Large intestine (tissue), 12 donors: ENCODE measurements at places on chromosomes 7 and 10.

GRCh38 chr7:105656922-105657521, 75.7 kb upstream of the EFCAB10 start:
- DNase-seq: no peak

GRCh38 chr10:36688717-36689116, 436.7 kb upstream of the ANKRD30A start:
- DNase-seq: no peak

DNA sequence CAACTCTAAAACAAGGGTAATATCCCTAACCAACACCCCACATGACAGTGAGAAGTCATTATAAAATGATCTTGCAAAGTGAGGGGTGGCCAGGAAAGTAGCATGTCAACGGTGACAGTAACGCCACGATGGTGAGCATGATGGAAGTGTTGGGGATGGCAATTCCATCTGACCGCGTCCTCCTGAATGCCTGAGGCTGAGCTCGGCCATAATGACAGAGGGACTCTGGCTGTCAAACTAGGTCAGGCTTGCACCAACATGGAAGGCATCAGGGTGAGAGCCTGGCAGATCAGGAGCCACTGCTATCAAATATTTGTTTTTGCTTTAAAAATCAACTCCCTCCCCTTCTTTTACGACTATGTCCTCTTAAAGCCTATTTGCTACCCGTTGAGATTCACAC, 55.7 kb upstream of the EFCAB10 start:
- no peak for DNase-seq

DNA sequence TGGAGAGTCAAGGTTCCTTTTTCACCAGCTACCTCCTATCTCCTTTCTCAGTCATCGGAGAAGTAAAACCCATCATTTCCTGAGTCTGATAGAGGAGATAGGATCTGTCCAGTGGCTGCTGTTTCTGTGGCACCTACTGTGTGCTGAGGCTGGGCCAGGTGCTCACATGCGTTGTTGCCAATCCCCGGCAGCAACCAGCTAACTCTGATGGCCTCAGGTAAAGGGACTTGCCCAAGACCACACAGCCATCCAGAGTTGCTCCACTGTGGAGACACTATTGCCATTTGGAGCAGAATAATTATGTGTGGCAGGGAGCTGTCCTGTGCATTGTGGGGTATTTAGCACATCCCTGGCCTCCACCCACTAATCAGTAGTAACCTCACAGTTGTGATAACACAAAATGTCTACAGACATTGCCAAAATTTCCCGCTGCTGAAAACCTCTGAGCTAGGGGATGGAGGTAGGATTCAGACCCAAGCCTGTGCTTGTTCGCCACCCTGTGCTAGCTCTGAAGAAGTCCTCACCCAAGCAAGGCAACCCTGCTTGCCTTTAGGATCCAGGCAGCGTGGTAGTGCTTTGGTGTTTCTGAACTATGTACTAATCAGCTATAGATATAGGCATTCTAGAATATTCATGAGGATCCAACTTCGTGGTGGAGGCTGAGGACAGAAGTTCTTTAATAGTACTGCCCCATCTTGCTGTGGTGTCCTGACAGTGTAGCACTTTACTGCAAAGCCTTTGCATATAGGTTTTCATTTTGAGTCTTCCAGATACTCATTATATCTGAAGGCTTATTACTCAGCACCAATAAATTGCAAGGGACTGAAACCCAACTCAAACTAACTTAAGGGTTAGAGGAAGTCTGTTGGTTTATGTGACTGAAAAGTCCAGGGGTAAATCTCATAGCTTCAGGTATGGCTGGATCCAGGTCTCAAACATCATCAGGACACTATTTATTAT, 164.6 kb downstream of the GRK5 start:
- no peak for DNase-seq

- DNase-seq: no peak
These were observed 387 bp downstream of the EPHA1 start for GRCh38 chr7:143408252-143408685.

DNA sequence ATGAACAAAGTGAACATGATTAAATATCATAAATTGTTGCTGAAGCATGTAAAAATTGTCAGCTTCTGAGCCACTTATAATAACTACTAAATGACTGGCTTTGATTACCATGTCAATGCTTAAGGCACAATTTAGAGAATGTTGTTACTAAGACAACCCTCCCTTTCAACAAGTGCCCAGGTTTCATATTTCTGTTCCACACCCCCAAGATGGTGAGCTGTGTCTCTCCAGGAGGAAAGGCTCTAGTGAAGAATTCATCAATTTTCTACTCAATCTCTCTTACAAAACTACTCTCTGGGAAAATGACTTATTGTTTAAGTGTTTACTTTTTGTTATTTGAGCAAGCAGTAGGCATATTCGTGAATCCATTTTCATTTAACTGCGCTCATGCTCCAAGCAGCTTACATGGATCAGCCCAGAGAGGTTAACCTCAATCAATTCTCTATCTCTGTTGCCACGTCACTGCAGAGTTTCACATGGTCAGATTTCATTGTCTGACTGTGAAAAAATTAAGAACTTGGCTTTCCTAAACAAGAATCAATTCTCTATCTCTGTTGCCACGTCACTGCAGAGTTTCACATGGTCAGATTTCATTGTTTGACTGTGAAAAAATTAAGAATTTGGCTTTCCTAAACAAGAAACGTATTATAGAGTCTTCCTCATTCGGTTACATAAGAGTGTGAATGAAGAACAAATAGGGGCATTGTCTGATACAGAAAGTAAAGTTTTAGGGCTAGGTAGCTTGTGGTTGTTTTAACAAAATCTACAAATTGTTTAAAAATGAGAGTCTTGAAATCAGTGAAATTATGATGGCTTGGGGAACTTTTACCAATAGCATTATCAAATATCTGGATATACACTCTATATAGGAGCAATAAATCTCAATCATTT, 49.7 kb downstream of the CCDC71L start:
- DNase-seq: no peak

GRCh38 chr10:7161484-7162250, 249.2 kb downstream of the SFMBT2 start:
- no peak for DNase-seq

- DNase-seq: no peak
These were observed 110.2 kb downstream of the PTEN start for GRCh38 chr10:87973635-87974034.

DNA sequence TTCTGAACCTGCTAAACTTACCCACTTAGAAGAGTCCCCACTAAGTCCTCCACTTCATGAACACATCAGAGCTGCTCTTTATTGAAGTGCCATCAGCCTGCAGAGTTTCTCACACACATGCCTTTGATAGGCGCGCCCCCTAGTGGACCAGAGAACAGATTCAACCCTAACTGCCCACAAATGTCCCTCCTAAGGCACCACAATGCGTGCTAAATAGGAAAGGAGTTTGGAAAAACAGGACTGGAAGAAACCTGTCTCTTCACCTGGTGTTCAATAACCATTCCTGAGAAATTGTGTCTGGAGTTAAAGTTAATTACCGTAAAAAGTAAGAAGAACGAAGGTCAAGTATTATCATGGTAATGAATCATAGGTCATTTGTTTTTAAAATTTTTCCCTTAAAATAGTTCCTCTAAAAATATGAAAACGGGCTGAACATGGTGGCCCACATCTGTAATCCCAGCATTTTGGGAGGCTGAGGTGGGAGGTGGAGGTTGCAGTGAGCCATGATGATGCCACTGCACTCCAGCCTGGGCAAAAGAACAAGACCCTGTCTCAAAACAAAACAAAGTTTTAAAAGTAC, 249.7 kb downstream of the ELMO1 start:
- DNase-seq: peak; percentile 61
